ENCODE measurements at places on chromosomes 11 and 22.

- DNase-seq = peak; percentile 56
Measured at GRCh38 chr11:88428959-88429358, 91.4 kb upstream of the CTSC start.

DNA sequence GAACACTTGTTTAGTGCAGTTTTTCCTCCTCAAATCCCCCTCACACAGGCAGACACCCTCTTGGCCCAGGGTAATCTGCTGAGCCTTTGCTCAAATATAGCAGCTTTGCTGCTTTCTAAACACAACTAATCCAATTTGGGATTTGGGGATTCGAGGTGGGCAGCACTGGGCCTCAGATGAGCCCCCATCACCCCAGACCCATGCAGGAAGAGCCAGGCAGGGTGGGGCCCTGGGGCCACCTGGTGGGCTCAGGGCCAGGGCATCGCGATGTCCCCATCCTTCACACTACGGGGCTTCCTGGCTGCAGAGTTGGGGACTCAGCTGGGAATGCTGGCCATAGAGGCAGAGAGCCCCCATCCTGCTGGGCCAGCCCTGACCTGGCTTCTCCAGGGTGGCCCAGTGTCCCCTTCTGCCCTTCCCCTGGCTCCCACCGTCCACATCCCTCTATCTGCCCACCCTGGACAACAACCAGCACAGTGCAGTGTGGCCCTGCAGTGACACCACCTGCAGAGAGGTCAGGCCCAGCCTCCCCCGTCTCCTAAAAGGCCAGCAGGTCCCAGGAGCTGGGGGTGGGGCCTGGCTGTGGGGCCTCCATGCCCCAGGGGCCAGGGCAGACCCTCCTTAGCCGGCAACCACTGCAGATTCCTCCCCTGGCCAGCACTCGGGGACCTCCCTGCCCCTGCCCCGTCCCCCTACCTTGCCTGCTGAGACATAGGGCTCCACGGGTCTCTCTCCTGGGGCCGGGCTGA is 56.6 kb upstream of the CCDC188 start:
- DNase-seq = no peak

GRCh38 chr11:70737816-70738630 is 339.7 kb downstream of the CTTN start:
- no peak for DNase-seq

DNA sequence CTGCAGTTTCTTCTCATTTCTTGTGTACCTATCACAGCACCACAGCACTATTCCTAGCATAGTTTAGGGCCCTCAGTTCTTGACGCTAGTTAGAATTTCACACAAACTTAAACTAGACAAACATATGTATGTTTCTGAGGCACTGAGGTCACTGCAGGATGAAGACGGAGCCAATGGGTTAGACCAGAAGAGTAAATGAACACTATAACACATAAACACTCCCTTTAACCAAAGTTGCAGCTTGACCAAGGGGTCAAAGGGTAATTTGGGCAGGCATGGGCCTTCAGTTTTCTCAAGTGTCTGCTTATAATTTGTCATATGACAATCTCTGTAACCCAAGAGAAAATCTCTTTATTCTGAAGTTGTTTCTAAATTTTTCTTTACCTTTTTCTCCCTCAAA is 12.9 kb upstream of the HBE1 start:
- no peak for DNase-seq

DNA sequence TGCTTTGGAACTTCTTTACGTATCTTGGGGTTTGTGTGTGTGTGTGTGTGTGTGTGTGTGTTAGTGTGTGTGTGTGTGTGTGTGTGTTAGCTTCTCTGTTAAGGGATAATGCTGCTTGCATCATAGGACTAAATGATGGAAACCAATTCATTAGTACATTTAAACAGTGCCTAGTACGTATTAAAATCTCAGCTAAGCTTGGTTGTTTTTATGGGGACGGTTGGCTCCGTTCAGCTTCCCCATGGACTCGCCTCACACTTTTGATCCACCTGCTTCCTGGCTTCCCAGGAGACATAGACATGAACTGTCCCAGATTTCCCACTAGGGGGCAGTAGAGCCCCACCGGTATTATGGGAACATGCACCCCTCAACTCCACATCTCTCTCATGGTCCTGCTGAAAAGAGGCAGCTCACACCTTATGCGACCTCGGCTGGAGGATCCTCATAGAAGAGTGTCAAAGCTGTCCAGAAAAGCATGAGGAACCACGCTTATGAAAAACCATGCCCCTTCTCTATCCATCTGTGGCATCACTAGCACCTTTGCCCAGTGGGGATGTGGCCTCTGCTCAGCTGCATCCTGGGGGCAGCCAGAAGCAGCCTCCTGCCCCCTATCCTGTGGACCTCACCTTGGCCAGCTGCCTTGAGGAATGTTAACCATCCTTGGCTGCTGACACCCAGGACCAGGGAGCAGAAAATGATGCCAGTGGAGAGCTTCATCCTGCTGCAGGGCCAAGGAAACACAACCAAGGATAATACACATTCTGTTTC is 9.7 kb upstream of the SAAL1 start:
- DNase-seq = peak; percentile 53

- no peak for DNase-seq
Measured at GRCh38 chr11:87539596-87539995, 501.9 kb downstream of the TMEM135 start.

- DNase-seq = peak; percentile 80
Measured at GRCh38 chr11:57277845-57278720, 41.0 kb upstream of the APLNR start.

GRCh38 chr11:12963051-12963450 is 46.1 kb upstream of the RASSF10 start:
- DNase-seq = no peak

DNA sequence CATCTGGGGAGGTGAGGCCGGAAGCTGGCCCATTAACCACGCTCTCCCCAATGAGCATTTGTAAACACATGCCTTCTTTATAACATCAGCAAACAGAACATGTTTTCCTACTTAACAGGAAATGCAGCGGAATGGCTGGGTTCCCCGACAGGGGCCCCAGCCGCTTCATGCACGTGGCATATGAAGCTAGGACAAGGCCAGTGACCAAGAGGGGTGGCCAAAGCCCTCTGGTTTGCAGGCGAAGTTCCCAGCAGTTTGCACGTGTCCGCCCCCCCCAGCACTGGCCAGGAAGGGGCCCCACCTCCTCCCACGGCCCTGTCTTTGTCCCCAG is 38.7 kb upstream of the LINC01488 start:
- no peak for DNase-seq

GRCh38 chr22:27318516-27318915 is 483.0 kb downstream of the MN1 start:
- DNase-seq = peak; percentile 40

DNA sequence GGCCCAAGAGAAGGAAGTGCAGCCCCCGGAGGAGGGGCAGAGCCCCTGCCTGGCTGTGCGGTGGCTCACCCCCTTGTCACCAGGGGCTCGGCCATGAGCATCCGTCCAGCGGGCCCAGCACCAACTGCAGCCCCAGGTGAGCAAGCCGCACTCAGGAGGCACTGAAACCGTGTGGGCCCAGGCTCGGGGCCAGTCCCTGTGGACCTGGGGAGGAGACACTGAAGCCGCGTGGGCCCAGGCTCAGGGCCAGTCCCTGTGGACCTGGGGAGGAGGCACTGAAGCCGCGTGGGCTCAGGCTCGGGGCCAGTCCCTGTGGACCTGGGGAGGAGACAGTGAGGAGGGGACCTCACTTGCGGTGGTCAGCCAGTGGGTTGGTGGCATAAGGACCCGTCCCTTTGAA is 13.9 kb downstream of the LSP1 start:
- no peak for DNase-seq

DNA sequence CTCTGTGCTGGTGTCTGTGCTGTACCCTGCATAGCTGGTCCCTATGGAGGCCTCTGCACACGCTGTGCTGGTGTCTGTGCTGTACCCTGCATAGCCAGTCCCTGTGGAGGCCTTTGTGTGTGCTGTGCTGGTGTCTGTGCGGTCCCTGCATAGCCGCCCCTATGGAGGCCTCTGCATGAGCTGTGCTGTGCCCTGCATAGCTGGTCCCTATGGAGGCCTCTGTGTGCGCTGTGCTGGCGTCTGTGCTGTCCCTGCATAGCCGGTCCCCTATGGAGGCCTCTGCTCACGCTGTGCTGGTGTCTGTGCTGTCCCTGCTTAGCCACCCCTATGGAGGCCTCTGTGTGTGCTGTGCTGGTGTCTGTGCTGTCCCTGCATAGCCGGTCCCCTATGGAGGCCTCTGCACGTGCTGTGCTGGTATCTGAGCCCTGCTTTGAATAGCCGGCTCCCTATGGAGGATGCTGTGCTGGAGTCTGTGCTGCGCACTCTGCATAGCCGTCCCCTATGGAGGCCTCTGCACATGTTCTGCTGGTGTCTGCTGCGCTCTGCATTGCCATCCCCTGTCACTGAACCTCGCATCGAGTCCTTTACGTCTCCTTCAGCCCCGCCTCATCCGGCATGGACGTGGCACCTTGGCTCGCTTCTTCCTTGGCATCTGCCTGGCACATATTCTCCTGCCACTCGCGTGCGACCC is 6.2 kb downstream of the NADSYN1 start:
- no peak for DNase-seq

- DNase-seq = no peak
Measured at GRCh38 chr22:49934160-49934890, 15.9 kb downstream of the CRELD2 start.

DNA sequence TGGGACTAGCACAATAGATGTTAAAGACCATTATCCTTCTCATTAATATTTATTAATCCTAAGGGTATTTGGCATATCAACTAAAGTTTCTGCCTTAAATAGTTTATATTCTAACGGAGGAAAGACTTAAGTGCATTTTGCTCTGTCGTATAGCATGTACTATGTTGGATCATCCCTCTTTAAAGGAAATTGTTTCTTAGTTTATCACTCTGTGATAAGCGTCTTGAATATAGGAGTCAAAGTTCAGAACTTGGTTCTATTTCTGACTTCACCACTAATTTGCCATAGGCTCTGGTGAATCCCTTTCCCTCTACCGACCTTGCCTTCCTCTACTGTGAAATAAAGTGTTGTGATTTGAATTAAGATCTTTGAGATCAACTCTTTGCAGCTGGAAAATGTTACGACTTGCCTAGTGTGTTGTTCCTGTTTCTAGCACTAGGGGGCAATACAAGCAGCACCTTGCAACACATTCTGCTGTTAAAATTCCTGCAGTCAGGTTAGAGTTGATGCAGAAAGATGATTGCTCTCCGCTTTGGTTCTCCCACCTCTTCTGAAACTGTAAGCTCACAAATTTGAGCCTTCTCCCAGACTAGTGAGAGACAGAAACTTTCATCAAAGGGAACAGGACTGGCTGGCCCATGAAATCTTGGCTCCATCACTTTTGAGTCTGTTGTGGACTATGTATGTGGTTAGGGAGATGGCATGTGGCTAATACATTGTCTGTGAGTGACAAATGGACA is 27.8 kb upstream of the ZNRF3 start:
- DNase-seq = peak; percentile 18

- no peak for DNase-seq
Measured at GRCh38 chr11:133810766-133811165, 34.5 kb downstream of the SPATA19 start.

DNA sequence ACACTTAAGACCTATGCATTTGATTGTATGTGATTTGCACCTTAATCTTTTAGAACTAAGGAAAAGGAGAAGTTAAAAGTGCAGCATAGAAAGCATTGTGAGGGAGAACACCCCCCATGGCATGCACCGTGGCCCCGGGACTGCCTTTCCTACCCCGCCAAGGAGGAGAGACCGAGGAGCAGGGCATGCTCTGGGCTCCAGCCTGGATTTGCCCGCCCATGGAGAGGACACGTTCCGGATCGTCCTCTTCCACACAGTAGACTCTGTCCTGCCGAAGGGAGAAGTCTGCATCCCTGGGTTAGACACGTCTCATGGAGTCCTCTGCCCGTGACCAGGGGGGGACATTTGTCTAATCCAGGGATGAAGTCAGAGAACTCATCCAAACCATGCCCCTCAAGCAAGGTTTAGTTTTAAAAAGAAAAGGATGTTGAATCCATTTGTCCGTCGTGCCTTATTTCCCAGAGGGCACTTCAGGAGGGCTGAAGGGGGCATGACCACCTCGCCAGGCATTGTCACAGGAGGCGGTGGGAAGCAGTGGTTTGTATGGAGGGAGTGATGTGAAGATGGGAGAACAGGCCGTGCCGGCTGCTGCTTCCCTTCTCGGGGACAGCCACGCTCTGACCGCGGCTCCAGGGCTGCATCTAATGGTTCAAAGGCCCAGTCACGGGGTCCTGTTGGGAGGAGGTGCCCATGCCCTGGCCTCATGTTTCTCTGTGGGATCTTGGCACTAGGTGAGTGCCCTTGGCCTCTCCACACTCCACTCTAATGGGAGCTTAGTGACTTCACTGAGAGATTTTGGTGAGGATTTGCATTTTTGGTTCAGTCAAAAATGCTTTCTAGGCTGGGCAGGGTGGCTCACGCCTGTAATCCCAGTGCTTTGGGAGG is 66.2 kb upstream of the GAL start:
- DNase-seq = no peak

- no peak for DNase-seq
Measured at GRCh38 chr11:965206-965775, 39.6 kb downstream of the AP2A2 start.

- no peak for DNase-seq
Measured at GRCh38 chr22:30892731-30893221, 75.8 kb downstream of the MORC2 start.

- peak; percentile 71 for DNase-seq
Measured at GRCh38 chr11:64675450-64676260, 47.3 kb downstream of the NRXN2 start.

DNA sequence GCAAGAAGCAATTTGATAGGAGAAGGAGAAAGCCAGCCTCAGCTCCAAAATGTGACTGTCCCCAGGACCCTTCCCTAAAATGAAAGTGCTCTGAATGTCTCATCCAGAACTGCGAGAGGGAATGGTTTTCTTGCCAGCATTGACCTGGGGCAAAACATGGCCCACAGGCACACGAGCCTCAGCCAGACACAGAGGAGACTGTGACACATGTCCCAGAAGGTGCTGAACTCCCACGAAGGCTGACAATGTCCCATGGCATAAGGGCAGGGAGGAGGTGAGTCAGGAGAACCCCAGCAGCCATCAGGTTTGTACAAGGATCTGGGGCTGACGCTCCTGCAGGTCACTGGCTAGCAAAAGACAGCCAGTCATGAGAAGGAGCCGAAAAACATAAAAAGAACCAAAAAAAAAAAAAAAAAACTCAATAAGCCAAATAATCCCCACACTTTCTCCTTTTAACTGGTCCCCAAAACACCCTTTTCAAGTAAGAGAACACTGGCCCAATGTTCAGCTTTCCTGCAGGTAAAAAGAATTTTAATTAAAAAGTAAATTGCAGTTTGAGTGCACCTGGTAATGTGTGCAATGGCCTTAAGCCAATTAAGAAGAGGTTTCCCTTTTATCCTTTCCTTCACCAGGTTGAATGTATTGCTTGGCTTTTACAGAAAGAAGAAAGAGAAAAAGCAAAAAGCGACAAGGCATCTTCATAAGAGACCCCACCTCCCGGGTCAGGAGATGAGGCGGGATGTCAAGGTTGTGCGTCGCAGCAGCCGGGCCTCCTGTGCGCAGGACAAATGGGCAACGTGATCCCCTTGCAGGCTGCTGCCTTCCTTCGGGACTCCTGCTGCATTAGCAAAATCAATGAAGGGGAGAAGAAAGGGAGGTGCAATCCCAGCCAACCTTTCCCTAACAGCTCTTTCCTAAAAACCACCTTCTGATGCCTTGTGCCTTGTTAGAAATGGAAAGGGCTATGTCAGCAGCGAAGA is 43.6 kb downstream of the GALNT18 start:
- no peak for DNase-seq

GRCh38 chr11:103927535-103927934 is 108.9 kb upstream of the DDI1 start:
- no peak for DNase-seq
